ENCODE measurements at places on chromosomes 6 and 20. TPM values are rescaled to one million over a fixed set of nuclear protein-coding genes. Genes with fewer than 3 reads are reported as not detected.

The PTGIS gene
- 16.2 TPM for total RNA-seq

The GRIK2 gene
- 2.3 TPM for total RNA-seq

- no peak overlapping the region for H3K4me3 ChIP-seq
- no peaks in the 10 kb centered on the region for H3K36me3 ChIP-seq
- no peak for DNase-seq
- H3K27me3 ChIP-seq: peaks cover 15% of the 10 kb centered on the region
These were observed 94.5 kb upstream of the BTN3A2 start for GRCh38 chr6:26270486-26270861.

- no peak overlapping the region for H3K27ac ChIP-seq
- H3K36me3 ChIP-seq: no peaks in the 10 kb centered on the region
These were observed 9.0 kb downstream of the MYLK4 start for GRCh38 chr6:2741756-2742155.

GRCh38 chr20:54099894-54100293 lies 29.5 kb upstream of the BCAS1 start:
- H3K27me3 ChIP-seq: no peaks in the 10 kb centered on the region
- H3K4me3 ChIP-seq: no peak overlapping the region
- H3K36me3 ChIP-seq: no peaks in the 10 kb centered on the region
- H3K27ac ChIP-seq: no peak overlapping the region
- no peaks in the 10 kb centered on the region for H3K4me1 ChIP-seq

- H3K4me3 ChIP-seq: peak overlapping the region; percentile 41
- no peaks in the 10 kb centered on the region for H3K36me3 ChIP-seq
- H3K27me3 ChIP-seq: no peaks in the 10 kb centered on the region
- peaks cover 17% of the 10 kb centered on the region for H3K4me1 ChIP-seq
- no peak overlapping the region for H3K27ac ChIP-seq
These were observed 1.6 kb downstream of the TFAP2C start for GRCh38 chr20:56630506-56631317.

DNA sequence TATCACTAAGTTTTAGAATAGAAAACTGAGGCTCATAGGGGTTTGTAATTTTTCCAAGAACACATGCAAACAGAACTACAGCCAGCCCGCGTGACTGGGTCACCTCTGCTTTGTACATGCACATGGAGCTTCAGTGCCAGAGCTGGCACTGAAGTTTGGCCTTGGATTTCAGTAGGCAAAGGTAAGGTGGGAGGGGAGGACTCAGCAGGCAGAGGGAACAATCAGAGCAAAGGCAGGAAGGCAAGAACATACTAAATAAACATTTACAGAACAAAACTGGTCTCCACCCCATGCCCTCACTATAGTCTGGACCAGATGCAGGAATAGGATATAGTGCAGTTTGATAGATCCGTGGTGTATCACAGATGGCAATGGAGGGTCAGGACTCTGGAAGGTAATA lies 13.6 kb upstream of the ABRACL start:
- H3K4me1 ChIP-seq: no peaks in the 10 kb centered on the region
- H3K4me3 ChIP-seq: no peak overlapping the region
- H3K36me3 ChIP-seq: no peaks in the 10 kb centered on the region
- DNase-seq: peak; percentile 65

DNA sequence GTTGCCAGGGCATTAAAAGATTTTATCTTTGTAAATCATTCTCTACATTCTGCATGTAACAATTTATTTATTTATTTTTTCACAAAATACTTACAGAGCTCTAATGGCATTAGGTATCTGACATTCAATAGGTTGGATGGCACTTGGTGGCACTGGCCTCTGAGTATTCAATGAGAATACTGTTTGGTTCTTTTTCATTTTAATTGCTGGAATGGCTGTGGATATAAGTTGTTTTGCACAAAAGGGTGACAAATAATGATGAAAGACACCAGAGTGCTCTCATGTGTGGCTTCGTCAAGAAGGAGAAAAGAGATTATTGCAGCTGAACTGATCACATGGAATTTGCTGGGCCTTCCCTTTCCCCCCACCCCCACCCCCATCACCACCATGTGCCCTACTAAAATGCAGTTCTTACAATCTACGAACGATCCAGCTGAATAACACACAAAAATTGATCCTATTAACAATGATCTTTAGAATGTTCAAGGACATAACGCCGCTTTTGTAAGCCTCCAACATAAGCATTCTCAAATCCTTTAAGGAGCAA lies 195.2 kb upstream of the POU3F2 start:
- H3K36me3 ChIP-seq: no peaks in the 10 kb centered on the region
- DNase-seq: no peak
- no peak overlapping the region for H3K4me3 ChIP-seq
- no peak overlapping the region for H3K27ac ChIP-seq

- no peaks in the 10 kb centered on the region for H3K27me3 ChIP-seq
- H3K36me3 ChIP-seq: no peaks in the 10 kb centered on the region
- H3K4me3 ChIP-seq: no peak overlapping the region
- no peak overlapping the region for H3K27ac ChIP-seq
These were observed 1212.1 kb upstream of the CITED2 start for GRCh38 chr6:140586426-140587061.

DNA sequence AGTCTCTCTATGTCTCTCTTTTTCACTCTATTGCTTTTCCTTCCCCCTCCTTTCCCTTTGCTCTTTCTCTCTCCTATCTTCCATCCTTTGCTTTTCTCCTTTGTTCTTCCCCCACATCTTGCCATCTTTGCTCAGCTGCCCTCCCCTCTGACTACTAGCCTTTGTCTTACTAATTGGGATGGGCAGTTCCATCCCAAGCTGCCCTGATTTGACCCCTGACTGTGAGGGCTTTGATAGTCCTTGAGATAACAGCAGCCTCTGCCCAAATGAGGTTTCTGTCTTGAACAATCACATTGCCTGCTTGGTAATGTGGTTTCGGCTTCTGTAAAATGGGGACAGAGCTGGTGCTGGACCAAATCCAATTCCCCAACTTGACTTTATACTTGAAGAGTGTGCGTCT lies 327.7 kb downstream of the DHX35 start:
- no peak overlapping the region for H3K27ac ChIP-seq
- no peak overlapping the region for H3K4me3 ChIP-seq
- no peaks in the 10 kb centered on the region for H3K4me1 ChIP-seq
- H3K36me3 ChIP-seq: no peaks in the 10 kb centered on the region
- DNase-seq: no peak
- H3K27me3 ChIP-seq: no peaks in the 10 kb centered on the region

DNA sequence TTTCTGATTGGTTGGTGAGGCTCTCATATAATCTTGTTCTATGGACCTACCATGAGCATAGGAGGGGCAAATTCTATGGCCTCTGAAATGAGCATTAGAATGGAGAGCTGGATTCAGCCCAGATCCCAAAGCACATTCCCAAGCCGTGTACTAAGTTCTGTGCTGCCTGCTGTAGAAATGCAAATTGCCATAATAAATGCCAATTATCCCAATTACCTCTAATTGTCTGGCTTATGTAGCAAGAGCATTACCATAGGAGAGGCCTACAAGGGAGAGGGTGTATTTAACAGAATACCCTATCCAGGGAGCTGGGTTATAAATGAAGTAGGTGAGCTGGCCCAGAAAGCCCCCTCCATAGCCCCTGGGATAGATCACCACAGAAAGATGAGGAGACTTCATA lies 126.8 kb downstream of the LRFN2 start:
- DNase-seq: no peak
- no peak overlapping the region for H3K4me3 ChIP-seq
- peaks cover 25% of the 10 kb centered on the region for H3K4me1 ChIP-seq
- H3K27ac ChIP-seq: no peak overlapping the region

All from pancreas (tissue), 10 donors.